ENCODE measurements at places on chromosomes 5 and 9.

DNA sequence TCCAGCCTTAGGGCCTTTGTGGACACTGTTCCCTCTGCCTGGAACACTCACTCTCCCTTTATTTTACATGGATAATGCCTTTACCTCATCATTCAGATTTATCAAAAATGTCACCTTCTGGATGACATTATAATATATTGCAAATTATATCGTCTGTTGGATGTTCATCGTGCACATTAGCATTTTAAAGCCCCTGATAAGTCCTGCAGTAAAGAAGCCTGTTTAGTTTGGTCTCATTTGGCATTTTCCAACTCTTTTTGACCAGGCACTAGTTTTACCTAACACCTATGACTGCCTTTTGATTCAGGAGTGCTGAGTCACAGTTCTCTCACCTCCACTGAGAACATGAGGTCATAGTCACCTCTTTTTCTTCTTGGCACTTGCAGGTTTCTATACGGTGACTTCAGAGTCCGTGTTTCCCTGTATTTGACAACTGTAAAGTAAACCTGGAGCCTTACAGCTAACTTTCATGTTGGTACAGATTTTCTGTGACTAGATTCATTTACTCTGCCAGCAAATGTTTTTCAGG, 57.7 kb upstream of the STC2 start:
- no peak for DNase-seq

- no peak for DNase-seq
These were observed 191.7 kb upstream of the NR3C1 start for GRCh38 chr5:143594902-143595818.

DNA sequence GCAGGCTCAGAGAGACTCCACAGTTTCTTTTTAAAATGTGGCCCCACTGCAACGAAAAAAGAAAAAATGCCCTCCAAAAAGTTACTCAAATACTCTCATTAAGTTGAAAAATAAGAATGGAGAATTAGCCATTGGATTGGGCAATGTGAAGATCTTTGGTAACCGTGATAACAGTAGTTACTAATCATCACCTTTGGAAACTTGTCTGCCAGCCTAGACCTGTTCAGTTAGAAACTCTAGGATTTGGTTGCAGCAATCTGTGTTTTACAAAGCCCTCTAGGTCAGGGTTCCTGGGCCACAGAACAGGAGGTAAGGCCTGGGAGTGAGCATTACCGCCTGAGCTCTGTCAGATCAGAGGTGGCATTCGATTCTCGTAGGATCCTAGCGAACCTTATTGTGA, 34.2 kb downstream of the VPS13A start:
- no peak for DNase-seq

GRCh38 chr5:93805616-93806379, 64.4 kb upstream of the POU5F2 start:
- DNase-seq = no peak

GRCh38 chr5:32713361-32713769, 2.2 kb downstream of the NPR3 start:
- DNase-seq = no peak

DNA sequence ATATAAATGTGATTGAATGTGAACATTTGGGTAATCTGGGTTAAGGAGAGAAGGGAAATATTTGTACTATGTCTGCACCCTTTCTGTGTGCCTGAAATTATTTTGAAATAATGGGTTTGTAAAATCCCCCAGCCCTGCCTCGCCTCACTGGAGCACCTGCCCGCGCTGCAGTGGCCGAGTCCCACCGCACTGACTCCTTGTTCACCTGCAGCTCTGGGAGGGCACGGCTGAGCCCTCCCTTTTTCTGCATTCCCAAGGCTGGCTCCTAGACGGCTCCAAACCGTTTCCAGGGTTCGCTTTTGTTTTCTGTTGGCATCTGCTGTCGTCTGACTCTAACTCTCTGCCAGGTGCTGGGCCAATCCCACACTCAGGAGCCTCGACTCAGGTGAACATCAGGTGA, 17.6 kb upstream of the PPP1R26 start:
- no peak for DNase-seq

DNA sequence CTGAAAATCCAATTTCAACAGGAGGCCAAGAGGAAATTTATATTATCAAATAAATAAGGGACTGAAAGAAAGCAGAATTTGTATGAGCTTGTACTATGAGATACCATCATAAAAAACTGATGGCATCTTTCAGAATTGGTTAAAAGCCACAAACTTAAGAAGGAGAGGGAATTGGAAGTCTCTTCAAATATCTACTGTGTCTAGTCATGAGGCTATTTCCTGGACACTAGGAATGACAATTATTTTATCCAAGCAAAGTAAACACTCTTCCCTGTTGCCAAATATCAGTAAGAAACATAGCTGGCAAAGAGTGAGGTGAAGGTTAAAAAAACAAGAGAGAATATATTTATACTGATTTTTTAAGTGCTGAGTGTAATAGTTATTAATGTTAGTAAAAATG, 101.5 kb upstream of the ARRDC3 start:
- no peak for DNase-seq

- no peak for DNase-seq
These were observed 21.4 kb downstream of the OR2V1 start for GRCh38 chr5:181109489-181110013.

- no peak for DNase-seq
These were observed 13.8 kb downstream of the DNAH5 start for GRCh38 chr5:13930541-13931171.

DNA sequence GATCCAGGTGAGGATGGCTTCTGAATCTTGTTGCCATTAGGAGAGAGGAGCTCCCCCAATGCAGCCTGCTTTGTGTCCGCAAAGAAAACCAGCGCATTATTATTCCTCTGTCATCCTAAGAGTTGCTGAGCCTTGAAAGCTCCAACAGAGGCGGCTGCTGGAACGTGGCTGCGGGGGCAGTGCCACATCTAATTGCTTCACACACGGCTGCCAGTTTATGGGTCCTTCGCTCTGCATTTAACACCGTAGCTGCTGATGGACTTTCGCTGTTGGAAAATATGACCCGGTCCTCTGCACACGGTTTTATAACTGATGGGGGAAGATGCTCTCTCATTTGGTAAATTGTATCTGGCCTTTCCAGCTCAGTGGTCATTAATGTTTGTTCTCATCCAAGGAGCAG, 38.0 kb downstream of the ZNF622 start:
- DNase-seq = no peak

DNA sequence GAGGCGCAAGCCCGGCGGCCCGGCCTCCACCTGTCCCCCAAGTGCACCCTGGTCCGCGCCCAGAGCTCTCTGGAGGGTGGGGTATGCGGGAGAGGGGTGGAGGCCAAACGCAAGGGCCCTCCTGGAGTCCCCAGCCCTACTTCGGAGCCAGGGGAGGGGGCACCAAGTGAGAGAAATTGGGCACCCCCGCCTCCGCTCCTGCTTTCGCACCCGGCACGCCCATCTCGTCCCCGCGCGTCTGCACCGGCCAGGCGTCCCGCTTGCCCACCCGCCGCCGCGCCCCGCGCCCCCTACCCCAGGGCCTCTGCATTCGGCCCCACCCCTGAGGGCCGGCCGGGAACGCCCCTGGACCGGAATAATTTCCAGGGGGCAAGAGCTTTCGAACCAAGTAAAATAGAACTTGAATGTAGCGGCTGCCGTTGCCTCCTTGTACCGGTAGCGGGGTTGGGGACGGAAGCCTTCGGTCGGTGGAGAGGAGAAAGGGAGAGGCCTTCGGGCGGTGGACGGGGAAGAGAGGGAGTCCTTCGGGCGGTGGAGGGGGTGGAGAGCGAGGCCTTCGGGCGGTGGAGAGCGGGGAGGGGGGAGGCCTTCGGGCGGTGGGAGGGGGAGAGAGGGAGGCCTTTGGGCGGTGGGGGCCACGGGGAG, 694 bp upstream of the PHPT1 start:
- no peak for DNase-seq

DNA sequence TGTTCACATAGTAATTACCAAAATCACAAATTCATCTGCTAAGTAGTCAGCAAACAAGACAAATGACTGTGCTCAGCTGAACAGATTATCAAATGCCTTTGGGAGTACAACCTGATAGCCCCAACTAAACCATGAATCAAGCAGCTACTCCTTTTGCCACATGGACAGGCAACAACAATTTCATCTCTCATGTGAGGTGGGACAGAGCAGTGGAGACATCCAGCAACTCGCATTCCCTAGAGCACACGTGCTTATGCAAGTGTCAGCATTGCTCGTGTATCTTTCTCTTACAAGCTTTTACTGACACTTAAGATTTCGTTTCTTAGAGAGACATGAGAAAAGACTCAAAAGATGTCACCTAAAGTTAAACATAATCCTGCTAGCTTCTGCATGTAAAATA, 42.7 kb upstream of the PPP2R2B start:
- no peak for DNase-seq

- DNase-seq = no peak
These were observed 17.5 kb upstream of the TGFBR1 start for GRCh38 chr9:99087462-99087861.

- no peak for DNase-seq
These were observed 1.5 kb upstream of the MYO10 start for GRCh38 chr5:16937503-16938161.

- no peak for DNase-seq
These were observed 88.9 kb upstream of the TBCA start for GRCh38 chr5:77864997-77865396.

GRCh38 chr5:95983509-95983908, 21.9 kb upstream of the ELL2 start:
- DNase-seq = no peak

GRCh38 chr5:6761333-6761732, 48.1 kb downstream of the TENT4A start:
- DNase-seq = no peak

- DNase-seq = no peak
These were observed 126.2 kb upstream of the DMRT1 start for GRCh38 chr9:715300-715699.

GRCh38 chr5:156667616-156668015, 182.5 kb upstream of the PPP1R2B start:
- no peak for DNase-seq

DNA sequence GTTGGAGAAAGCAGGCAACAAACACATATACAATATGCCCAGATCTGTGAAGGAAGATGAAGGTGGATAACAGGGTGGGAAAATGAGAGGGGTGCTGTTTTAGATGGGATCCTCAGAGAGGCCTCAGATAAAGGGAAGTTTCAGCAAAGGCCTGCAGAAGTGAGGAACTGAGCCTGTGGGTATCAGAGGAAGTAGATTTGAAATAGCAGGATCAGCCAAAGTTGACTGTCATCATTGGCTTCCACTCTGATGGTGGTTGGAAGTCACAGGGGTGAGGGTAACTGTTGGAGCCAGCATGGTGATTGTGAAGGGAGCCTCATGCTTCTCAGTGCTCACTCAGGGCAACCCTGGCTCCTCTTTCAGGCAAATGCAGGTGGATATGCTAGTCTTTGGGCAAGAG, 607.2 kb upstream of the CLINT1 start:
- no peak for DNase-seq

- DNase-seq = no peak
These were observed 17.5 kb upstream of the MSMP start for GRCh38 chr9:35771534-35771933.

GRCh38 chr9:90882991-90883600, 81.5 kb downstream of the SYK start:
- DNase-seq = no peak

- DNase-seq = no peak
These were observed 1.1 kb downstream of the RUSC2 start for GRCh38 chr9:35490910-35491465.

DNA sequence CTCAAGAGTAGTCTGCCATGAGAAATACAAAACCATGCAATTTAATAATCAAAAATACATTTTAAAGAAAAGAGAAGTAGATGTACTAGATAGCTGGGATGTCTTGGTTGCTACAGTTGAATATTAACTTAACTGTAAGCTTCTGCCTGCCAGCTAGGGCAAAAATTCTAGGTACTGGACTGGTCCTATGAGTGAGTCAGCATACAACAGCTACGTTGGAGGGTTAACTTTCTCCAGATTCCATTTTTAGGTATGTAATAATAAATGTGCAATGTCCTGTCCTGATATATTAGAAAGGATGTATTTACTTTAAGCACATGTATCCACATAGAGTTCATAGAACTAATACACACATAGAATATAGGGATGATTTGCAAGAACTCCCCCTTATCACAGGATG, 230.1 kb downstream of the CAAP1 start:
- DNase-seq = no peak

- no peak for DNase-seq
These were observed 60.9 kb upstream of the ABL1 start for GRCh38 chr9:130774183-130774582.

GRCh38 chr5:72654231-72654630, 147.0 kb upstream of the ZNF366 start:
- DNase-seq = no peak

DNA sequence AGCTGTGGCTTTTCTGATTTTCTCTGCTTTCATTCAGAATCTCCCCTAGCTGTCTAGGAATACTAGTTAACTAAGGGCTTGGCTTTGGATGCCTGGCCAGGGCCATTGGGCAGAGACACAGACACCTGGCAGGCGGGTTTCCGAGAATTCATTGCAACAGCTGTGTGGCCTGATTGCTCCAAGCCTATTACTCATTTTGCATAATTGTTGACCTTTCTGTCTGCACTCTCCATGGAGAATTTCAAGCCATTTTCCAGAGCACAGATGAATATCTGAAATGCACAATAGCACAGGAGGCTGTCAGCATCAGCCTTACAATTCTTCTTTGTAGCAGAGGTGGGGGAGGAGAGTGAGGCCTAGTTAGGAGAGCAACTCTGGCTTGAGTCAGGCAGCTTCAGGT, 310.5 kb downstream of the DMAC1 start:
- DNase-seq = no peak

DNA sequence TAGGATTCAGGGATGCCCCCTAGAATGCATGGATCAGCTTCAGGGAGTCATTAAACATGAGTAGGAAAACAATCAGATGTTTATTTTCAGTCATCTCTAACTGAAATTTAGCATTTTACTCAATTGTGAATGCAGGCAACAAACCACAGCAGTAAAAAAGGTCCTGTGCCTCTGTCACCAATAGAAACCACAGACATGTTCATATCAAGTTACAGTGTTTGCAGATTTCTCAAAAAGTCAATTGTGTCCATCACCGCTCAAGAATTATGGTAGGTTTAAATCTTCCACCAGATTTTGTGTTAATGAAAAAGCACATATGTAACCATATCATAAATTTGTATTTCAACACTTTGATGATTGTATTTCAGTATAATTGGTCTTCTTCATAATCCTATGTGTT, 68.4 kb upstream of the SLC1A1 start:
- DNase-seq = no peak

GRCh38 chr5:16143361-16144049, 36.1 kb downstream of the MARCHF11 start:
- DNase-seq = no peak

DNA sequence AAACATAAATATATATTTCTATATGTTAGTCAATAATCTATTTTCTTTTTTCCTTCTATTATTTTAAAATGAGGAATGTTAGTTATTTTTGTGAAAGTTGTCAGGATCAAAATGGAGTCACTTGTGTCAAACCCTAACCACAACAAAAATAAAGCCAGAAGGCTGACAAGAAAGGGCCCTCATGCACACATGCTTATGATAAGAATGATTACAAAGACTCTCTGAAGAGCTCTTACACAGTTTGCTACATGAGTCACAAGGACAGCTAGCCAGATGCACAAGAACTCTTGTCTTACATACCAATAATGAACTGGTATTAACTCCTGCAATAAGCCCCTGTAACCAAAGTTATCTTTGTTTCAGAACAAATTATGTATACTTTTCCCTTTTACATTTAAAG, 64.7 kb downstream of the GGTA1 start:
- no peak for DNase-seq

- no peak for DNase-seq
These were observed 211.2 kb downstream of the NXNL2 start for GRCh38 chr9:88746029-88746742.
